ENCODE measurements at places on chromosomes 7 and 10.

DNA sequence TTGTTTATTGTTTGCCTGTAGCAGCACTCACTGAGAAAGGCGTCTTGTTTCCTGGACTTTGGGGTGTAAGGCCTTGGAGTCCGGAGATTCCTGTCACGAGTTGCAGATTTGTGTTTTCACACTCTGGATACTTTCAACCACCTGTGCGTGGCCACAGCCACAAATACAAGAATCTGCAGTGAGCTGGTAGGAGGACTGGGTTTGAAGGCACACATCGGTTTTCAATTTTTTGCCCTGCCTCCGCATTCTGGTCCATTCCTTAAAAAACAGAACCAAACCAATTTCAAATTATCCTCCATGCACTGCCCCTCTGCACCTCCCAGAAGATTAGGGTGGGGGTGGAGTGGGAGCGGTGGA lies 619 bp downstream of the EXOC4 start:
- no peak for DNase-seq

GRCh38 chr7:1387261-1387660 lies 72.0 kb downstream of the MICALL2 start:
- DNase-seq, result no peak

DNA sequence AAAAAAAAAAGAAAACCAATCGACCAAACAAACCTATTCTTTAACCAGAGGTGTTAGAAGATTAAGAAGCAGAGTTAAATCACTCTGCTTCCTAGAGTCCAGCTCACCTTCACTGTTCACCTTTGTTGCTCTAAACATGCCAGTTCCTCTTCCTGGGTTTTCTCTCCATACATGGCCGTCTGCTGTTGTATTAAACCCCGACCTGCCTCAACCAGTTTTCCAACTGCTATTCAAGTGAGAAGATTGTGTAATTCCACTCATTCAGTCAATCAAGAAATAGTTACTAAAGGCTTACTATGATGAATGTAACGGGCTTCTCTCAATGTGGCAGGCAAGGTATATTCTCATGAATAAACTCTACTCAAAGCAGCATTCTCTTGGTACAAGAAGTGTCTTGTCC lies 8.8 kb downstream of the AASS start:
- DNase-seq, result no peak

DNA sequence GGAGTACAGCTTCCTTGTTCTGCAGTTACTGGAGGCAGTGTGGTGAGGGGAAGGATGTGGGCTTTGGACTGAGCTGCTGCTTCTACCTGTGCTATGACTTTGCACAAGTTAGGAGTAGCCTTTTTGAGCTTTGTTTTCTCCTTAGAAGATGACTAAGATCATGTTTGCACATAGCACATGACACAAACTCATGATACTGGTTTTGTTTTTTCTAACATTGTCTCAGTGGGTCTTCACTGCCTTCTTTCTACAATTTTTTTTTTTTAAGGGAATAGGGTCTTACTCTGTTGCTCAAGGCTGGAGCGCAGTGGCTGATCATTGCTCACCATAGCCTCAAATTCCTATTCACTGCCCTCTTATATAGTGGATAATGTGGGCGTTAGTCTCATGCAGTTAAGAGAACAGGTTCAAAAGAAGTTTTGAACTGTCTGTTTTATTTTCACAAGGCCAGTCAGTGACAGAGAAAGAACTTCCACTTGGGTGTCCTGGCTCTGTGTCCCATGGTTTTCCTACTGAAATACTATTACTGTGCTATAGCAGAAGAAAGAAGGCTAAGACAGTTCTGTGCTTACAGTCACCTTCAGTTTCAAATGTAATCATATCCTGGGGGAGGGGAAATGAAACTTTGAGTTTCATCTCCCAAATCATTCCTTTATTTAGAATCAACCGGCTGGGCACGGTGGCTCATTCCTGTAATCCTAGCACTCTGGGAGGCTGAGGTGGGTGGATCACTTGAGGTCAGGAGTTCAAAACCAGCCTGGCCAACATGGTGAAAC lies 72.0 kb downstream of the KAT6B start:
- no peak for DNase-seq

DNA sequence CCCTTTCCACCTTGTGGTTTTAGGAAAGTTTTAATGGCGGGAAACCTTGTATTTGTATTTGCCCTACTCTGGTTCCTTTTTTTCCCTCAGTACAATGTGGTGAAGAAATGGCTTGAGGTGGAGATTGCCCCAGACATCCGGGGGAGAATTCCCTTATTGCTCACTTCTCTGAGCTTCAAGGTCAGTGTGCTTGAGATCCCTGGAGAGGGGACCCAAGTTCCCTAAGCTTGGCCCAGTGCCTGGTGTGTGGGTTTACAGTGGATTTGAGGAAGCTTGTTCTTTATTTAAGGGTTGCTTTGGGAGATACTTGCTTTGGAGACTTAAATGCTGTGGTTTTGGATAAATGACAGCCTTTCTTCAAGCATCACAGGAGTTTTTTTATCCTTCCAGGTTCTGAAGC lies 18.3 kb downstream of the CALHM2 start:
- no peak for DNase-seq

DNA sequence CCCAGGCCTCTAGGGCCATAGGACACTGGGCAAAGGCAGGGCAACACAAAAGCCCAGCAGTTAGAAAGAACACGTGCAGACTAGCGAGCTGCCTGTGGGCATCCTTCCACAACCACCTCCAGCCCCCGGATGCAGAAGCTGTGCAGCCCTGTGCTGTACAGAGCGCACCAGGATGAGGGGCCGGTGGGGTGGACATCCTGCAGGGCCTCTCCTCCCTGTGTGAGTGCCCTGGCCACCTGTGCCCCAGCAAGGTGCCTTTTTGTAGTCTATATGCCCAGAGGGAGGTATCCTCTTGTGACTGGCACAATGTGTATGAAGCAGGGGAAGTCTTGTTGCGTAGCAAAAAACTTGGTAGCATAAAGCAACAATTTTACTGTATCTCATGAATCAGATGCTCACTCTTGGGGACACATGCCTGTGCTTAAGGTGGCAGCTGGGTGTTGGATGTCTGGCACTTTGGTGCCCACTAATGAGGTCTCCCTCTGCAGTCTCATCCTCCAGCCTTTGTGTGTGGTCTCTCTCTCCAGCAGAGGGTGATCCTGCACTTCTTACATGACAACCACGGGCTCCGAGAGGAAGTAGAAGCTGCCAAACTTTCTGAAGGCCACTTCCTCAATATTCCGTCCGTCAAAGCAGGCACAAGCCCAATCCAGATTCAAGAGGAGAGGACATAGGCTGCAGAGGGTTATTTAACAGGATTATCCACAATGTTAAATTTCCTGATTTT lies 8.7 kb downstream of the NCAPG2 start:
- peak; percentile 60 for DNase-seq

- DNase-seq, result no peak
Observed at GRCh38 chr7:8060241-8060640, 91.6 kb downstream of the GLCCI1 start.

DNA sequence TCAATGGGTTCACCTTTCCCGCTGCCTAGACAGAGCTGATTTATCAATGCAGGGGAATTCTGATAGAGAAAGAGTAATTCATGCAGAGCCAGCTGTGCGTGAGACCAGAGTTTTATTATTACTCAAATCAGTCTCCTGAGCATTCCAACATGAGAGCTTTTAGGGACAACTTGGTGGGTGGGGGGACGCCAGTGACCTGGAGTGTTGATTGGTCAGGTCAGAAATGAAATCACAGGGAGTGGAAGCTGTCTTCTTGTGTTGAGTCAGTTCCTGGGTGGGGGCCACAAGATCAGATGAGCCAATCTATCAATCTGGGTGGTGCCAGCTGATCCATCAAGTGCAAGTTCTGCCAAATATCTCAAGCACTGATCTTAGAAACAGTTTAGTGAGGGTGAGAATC lies 99.0 kb upstream of the CAV2 start:
- DNase-seq, result no peak

- no peak for DNase-seq
Observed at GRCh38 chr7:101865031-101865430, 47.6 kb downstream of the CUX1 start.

DNA sequence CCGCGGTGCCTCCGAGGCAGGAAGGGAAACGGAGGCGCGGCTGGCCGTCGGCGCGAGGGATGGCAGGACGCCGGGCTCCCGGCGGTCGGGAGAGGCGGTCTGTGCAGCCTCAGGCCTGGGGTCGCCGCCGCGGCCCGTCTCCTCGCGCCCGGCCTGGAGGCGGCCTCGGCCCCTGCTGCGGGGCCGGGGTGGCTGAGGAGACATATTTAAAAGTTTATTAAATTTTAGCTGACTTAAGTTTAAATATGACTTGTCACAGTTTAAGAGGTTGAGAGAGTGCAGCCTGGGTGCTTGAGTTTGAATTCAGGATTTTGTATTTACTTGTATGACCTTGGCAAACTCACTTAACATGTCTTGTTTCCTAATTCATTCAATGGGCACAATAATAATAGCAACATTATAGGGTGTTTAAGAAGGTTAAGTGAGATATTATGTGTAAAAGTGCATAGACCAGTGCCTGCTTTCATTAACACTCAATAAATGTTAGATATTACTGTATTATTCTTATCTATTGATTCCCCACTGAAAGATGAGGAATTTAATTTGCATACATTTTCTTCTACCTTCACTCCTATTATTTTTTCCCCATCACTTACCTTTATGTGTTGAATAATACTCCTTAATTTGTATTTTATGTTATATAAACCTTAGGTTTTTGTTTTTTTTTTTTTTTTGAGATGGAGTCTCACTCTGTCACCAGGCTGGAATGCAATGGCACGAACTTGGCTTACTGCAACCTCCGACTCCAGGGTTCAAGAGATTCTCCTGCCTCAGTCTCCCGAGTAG lies 718 bp downstream of the DYNC2I1 start:
- DNase-seq, result no peak

- no peak for DNase-seq
Observed at GRCh38 chr7:15209429-15209828, 306.9 kb upstream of the DGKB start.
